ENCODE measurements at places on chromosomes 16 and 17.

DNA sequence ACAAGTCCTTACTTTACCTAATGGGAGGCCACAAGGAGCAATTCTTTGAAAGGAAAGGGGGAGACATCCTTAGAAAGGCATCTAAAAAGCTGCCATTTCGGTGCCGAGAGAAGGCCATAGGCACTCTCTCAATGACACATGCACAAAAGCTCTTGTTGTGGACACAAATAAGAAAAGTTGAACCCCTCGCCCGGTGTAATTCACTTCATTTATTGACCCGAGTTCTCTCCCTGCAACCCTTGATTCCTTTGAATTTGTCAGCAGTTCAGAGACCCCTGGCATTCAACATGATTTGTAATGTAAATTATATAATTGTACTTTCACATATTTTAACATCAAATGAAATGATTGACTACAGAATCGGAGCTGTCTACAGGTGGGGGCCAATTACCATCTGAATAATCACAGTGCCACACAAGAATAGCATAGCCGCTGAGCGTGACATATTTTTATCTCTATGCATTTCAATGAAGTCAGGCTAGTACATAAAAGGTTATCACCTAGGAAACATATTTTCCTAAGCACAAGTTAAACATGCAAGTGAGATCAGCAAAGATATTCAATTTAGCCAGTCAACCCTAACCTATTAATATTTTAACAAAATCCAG lies 66.7 kb downstream of the IRX6 start:
- no peak for DNase-seq

DNA sequence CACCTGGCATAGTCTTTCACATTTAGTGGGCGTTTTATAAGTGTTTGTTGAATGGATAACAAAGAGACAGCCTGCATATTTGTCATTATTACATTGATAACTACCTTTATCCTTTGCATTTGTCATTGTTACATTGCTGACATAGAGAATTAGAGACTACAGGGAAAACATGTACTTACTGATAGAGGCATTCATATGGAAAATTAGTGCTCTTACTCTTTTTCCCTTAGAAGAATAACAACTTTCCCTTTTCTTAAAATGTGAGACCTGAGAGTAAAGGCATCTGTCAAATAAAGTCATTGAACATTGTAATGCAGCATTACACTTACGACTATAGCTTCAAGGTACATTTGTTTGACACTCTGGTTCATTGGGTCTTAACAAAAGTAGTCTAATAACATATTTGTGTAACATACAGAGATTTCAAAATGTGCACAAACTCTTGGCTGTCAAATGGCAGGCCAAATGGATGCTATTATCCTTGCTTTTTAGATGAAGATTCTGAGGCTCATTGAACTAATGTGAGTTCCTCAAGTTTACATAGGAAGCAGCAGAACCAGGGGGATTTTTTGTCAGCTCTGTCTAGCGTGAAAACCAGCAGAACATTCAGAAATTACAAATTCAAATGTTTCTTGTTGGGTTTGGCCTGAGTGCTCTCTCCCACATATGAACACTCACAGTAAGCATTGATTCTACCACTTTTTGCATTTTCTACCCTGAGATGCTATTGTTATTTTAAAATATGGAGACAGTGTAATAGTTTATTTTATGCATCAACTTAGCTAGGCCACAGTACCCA lies 28.5 kb downstream of the SMIM36 start:
- DNase-seq, result no peak

- DNase-seq, result no peak
Observed at GRCh38 chr17:42667088-42667951, 8.2 kb downstream of the TUBG2 start.

GRCh38 chr16:31460582-31461002 lies 1.3 kb downstream of the ARMC5 start:
- no peak for DNase-seq

DNA sequence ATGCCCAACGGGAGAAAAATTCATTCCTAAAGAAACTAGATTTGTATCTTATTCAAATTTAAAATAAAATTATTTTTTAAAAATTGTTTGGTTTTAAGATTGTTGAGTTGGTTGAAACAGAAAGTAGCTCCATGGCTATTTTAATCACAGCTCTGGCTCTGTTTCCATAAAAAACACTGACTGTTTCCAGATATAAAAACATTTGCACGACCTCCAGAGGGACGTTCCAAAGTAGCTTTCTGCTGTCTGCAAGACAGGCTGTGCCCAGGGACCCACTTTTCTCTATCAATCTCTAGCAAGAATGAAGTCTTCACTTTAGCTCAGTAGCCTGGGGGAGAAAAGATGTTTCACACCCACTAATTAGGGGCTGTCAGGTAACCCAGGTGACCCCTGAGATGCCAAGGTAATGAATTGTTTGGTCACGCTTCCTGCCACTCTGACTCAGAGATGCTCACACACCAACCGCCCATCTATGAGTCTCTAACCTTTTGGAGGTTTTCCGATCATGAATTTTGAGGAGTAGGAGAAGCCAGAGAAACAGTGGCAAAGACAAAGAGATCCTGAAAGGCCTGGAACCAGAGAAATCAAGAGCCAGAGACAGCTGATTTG lies 220.1 kb upstream of the SOX9 start:
- DNase-seq, result no peak

- no peak for DNase-seq
Observed at GRCh38 chr17:42692489-42692888, 10.2 kb downstream of the CNTNAP1 start.

- no peak for DNase-seq
Observed at GRCh38 chr17:58326609-58327362, 1.8 kb downstream of the TSPOAP1 start.

- no peak for DNase-seq
Observed at GRCh38 chr16:53654946-53655345, 48.7 kb downstream of the RPGRIP1L start.

DNA sequence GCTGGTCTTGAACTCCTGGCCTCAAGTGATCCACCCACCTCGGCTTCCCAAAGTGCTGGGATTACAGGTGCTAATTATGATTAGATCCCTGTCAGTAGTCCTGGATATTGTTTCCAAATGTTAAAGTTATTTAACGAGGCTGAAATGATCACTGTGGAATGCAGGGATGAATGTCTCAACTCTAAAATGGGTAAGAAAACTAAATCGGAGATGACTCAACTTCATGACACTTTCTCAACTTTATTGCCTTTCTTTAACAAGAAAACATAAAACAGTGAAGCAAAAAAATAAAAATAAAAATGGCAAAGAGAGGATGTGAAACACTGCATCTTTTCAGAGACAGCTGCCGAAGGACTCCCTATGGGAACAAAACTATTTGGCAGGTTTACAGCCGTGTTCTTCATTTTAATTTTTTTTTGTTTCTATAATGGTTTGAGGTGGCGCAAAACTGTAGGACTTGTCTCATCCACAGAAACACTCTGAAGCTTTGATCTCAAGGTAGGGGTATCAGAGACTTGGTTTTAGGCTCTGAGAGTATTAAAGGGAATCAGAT lies 382.0 kb downstream of the GRIN2A start:
- no peak for DNase-seq

GRCh38 chr17:55264645-55265298 lies at the start of gene HLF:
Gene HLF, plus strand, starts transcription at chr17:55264960. Its CDS starts 525 bp downstream, at chr17:55265485.
- DNase-seq, result no peak

DNA sequence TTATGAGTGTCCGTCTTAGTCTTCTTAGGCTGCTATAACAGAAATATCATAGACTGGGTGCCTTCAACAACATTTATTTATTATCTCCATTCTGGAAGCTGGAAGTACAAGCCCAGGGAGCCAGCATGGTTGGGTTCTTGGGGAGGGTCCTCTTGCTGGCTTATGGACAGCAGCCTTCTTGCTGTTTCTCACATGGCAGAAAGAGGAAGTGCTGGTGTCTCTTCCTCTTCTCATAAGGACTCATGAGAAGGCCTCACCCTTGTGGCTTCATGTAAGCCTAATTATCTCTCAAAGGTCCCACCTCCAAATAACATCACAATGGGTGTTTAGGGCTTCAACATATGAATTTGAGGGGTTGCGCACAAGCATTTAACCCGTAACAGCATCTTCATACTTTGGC lies 207.0 kb upstream of the COX10 start:
- DNase-seq, result no peak

DNA sequence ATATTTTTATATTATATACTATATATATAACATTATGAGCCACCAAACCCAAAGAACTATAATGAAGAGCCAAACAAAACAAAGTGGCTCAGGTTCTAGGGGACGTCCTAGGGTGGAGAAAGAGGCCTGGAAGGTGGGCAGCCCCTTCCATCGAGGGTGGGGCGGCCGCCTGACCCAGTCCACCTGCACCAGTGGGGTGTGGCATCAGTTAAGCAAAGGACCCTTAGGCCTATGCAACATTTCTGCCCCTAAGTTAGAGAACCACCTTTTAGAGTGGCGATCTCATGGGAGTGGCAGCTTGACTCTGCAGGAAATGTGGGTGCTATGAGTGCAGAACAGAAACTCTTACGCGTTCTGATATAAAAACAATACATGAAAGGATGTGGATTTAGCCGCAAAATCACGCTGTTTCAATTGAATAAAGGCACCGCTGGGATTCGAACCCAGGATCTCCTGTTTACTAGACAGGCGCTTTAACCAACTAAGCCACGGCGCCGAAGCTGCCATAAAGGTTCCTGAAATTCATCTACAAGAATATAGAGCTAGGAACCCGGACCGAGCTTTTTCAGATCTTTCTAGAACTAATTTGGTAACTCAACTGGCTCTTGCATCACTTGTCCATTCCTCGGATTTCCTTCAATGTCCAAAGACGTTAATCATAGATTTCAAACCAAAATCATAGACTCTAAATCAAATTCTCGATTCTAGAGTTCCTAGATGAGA lies 15.6 kb upstream of the AURKB start:
- DNase-seq, result no peak

DNA sequence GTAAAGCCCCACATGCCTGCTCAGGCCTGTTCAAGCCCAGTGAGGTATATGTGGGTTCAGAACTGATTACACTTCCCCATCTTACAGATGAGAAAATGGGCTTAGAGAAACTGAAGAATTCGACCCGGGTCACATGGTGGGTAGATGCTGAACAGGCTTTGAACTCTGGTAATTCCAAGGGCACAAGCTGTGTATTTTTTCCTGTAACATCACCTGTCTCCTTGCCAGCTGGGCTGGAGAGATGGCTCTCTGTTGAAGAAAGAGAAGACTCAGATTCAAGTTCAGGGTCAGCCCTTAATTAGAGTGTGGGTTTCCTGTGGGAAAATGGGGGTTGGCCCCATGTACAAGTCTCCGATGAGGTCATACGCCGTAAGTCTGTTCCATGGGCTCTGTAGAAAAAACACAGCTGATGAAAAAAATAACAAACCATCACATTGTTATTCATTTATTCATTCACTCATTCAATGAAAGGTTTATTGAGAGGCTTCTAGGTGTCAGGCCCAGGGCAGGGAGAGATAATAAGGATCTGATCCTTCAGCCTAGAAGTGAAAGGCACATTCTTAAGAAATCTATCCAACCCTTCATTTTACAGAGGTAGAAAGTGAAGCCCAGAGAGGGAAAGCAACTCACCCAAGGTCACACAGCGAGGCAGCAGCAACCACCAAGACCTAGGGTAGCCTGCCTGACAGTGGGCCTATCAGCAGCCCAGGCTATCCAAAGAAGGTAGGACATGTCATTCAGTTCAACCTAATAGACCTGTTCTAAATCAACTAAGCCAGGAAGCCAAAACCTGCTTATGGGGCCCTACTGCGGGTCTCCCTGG lies 482.8 kb downstream of the SOX9 start:
- no peak for DNase-seq

GRCh38 chr17:17235212-17236174 lies 1.5 kb downstream of the FLCN start:
- peak; percentile 32 for DNase-seq

DNA sequence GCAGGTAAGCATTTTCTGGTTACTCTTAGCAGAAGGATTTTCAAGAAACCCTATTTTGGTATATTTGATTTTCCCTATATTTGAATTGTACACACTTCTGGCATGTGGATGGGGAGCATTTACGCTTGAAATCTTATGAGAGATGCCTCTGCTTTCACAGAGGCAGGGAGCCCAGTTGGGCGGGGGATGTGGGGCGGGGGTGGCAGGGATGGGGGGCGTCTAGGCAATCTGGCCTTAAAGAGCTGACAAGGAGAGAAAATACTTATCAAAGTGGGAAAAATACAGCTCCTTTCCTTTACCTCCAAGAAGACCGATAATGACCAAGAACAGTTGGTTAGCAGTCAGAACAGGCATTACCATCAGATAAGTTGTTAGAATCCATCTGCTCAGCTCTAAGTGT lies 79.1 kb upstream of the NUDT7 start:
- DNase-seq, result no peak

DNA sequence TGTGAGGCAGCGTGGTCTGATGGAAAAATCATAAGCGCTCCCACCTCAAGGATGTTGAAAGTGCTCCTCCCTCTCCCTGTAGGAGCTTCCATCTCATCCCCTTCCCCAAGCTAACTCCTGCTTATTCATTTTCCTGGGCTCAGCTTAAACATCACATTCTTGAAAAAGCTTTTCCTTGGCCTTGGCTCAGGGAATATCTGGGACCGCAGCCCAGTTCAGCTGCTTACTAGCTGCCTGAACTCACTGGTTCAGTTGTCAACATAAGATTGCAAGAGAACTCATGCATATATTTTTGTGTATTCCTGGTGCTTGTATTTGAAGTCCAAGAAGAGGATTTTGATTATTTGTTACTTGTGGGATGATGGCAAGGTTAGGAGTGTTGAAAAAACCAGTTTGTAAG lies 91.5 kb downstream of the UTP18 start:
- no peak for DNase-seq

DNA sequence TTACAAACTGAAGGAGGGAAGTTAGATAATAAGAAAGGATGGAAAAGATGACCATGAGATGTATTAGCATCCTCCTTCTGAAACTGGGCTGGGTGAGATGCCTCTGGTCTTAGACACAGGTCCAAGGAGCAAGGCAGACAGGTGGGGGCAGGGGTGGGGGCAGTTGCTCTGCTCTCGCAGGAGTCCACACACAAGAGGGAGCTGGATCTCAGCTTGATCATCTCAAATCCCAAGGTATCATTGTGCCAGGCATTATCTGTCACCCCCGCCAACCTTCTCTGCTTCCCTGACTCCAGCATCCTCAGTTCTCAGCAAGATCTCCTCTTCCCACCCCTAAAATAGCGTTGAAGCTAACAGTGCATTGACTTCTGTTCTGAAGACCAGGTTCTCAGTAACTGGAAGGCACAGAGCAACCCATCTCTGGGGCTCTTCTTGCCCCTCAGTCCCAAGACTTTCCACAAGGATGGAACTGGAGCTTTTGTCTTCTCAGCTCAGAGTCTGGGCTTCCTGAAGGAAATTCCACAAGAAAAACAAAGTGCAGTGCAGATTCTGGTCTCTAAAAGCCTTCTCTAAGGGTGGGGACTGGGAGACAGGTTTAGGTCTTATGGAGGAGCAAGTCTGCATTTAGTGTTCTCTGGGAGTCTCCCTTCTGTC lies 1.6 kb downstream of the FLOT2 start:
- DNase-seq, result no peak

DNA sequence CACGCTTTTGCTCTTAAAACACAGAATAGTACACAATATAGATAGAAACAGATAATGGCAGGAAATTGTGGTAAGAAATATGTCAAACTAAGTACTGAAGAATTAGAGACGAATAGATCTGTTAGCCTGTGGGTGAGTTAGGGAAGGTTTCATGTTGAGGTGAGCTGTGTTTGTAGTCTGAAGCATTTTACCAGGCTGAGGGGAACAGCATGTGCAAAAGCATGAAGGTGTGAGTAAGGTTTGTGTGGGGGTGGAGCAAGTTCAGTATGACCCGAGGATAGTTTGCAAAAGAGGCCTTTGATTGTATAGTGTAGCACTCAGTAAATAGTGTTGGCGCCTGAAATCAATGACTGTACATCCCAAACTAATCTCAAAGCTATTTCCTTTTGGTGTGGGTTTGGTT lies 13.8 kb downstream of the IGSF6 start:
- DNase-seq, result peak; percentile 31
